ENCODE measurements at places on chromosomes 11 and 22.

GRCh38 chr11:76617553-76618265 is 52.8 kb downstream of the LRRC32 start:
- DNase-seq: no peak

GRCh38 chr11:35011944-35012343 is 95.5 kb downstream of the PDHX start:
- DNase-seq: no peak

DNA sequence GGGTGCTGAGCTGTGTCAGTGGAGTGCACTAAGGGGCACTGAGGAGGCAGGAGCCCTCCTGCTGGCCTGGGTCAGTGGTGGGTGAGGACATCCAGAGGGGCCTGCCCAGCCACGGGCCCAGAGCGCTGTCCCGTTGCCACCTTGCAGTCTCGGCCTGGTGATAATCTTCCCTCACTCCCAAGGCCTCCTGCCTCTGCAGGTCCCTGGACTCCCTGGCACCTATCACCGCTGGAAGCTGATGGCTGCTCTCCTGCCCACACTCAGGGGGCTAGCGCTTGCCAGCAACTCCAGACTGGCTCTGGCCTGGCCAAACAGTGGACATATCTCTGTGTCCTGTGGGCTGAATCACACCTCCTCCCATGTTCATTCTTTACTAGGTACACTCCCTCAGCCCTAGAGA is 86.5 kb upstream of the PITPNB start:
- DNase-seq: no peak

DNA sequence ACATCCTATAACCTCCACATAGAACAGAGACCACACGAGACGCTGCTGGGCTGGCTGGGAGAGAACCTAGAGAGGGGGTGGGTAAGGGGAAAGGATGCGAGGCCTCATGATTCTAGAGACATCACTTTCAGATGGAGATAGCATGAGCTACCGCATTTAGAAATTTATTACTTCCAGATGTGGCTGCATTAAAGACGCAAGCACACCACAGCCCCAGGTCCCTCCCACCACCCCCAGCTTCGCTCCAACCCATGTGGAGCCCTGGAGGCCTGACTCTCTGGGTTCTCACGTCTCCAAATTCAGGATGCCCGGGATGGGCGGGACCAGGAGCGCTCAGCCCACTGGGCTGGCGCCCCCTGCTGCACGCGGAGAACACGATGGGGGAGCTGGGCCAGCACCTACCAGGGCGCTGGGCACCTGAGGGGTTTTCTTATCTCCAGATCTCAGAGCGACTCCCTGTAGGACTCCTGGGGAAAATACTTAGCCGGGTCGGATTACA is 13.6 kb downstream of the MRPL21 start:
- DNase-seq: no peak

DNA sequence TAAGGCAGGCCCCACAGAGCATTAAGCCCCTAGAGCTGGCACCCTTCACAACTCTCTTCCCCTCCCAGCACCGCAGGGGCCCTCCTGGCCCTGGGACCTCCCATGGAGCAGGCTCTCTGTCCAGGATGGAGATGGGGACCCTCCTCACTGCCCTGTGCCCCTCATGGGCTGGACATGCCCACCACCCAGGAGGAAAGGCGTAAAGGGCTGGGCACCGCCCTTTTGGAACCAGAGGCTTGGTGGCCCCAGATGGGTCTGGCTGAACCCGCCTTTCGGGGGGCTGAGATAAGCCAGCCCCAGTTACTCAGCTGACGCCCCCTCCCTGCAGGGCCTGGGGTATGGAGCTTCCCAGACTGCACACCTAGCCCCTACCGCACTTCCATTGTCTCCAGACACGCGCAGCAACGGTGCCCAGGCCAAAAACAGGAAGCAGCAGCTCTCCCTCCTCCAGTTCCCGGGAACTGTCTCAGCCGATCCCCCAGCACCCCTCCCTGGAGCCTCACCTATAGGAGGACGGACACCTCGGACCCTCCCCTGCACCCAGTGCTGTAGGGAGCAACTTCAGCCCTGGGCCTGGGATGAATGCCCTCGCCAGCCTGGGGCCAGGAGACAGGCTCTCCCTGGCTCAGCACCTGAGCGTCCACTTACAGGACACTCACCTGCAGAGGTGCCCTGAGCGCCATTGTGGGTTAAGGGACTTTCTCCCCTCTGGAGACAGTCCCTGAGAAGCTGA is 1.6 kb upstream of the SUSD2 start:
- no peak for DNase-seq
